ENCODE measurements at places on chromosomes 12 and 14.

GRCh38 chr14:93103392-93104080, 12.2 kb downstream of the ITPK1 start:
- no peak for DNase-seq

DNA sequence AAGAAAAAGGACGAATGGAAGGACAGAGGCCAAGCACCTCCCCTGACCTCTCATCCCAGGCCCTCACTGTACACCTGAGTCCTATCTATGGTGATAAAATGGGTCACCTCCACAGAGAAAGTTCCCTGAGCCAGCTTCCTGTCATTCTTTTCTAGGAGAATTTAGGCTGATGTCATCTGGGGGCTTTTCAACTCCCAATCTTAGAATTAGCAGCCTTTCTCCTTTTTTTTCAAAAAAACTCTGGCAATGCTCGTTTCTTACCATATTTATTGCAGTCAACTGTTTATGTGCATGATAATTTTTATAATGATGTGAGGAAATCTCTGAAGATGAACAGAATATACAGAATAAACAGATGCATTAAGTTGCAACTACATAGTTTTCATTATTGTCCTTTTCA, 177.6 kb downstream of the SNAPC1 start:
- DNase-seq, result no peak

DNA sequence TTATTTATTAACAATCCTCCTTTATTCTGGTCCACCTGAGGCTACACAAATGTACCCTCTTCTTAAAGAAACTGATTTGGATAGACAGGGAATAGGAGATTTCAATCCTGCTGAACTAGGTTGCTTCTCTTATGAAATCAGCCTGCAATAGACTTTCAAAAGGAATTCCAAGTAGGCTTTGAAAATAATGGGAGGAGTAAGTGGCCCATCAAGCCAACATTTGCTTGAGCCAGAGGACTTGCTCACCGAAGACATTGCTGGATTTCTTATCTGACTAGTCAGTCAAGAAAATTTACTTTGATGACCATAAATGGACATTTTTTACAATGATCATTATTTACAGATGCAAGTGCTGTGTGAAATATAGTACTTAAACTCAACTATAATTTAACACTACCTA, 82.8 kb upstream of the RASSF8 start:
- DNase-seq, result no peak

DNA sequence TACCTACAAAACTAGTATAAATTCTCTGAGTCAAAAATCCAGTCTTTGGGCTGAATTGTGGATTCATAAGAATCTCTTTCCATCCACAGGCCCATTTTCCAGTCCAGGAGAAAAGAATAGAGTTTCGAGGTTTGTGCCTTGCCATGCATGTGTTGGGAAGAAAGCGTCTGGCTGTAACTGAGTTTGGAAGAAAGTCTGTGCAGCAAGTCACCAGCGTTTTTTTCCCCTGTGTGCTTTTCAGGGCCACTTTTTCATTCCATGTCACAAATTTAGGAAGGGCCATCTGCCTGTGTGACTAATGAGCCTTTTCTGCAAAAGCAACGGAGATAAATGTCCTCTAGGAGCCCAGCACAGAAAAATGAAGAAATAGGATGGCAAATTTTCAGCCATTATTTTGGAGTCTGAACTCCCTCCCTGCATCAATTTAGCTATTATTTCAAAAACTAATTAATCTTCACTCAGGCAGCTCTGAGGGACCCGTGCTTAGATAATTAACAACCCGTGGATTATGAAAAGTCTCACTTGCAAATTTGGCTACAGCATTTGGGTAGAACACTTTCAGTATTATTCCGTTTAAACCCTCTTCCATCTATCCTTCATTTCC, 261.5 kb downstream of the SUDS3 start:
- DNase-seq, result no peak

GRCh38 chr12:30026621-30027234, 243.0 kb upstream of the TMTC1 start:
- no peak for DNase-seq

GRCh38 chr14:99383472-99384449, 96.9 kb downstream of the SETD3 start:
- DNase-seq, result no peak

All from NCI-H460 (cell line).